NCI-H2171 (cell line): ENCODE measurements at places on chromosomes 7 and 10.

DNA sequence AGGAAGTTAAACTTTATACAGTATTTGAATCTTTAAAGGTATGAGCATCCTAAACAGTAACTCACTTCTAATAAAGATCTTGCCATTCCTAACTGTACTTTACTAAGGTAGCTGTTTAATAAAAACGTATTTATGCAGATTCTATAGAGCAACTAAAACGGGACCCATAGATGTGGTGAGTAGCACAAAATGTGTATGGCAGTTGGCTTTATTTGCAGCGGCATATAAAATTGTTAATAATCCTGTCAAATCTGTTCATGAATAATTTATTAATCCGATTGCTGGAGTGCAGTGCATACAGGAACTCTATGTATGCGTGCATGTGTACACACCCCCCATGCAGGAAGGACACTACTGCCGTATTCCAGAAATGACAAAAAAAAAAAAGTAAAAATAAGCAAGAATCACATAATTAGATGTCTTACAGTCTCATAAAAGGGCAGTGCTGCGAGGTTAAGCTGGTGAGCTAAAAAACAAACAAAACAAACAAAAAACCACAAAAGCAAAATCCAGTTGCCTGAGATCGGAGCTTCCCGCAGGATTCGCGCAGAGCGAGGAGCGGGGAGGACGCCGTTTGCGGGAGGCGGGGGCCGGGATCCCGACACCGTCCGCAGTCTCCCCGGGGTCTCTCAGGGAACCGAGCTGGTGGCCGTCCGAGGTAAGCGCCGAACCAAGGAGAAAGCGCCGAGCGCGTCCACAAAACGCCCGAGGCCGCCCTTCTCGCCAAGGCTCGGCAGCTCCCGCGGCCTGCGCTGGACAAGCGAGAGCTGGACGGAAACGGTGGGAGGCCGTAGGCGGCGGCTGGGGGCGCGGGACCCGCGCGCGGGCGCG is 518 bp upstream of the COMMD3 start:
- DNase-seq, result no peak

DNA sequence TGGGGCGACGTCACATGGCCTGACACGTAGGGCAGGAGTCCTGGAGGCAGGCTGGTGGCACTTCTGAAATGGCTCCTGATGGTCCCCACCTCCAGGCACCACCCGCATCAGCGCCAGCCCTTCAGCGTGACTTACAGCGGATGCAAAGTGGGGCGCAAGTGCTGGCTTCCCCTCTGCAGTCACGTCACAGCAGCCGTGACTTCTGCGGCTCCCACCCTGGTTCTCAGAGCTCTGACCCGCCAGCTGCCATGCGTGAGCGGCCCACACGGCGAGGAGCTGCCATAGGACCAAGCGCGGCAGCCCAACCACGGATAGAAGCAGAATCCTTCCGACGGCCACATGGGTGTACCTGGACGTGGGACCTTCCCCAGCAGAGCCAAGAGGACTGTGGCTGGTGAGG is 159.0 kb downstream of the ELFN1 start:
- DNase-seq, result no peak

DNA sequence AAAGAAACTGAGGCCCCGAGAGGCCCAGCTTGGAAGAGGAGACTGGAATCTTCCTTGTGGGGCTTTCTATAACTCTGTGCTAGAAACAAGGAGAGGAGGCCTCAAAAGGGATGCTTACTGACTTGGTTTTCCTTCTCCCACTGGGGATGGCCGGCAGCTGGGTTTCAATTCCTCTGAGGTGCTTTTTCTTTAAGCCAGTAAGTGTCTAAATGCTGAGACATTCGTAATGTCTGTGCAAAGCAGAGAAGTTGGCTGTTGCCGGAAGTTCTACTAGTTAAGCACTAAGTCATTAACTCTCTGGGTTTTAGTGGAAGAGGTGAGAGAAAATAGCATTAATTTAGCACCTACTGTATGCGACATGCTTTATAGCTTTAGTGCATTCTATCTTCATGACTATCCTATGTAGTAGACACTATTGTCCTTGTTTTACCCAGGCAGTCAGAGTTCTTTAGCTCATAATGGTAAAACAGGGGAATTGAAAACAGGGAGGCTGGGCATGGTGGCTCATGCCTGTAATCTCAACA is 135.2 kb downstream of the RGS10 start:
- DNase-seq, result no peak

DNA sequence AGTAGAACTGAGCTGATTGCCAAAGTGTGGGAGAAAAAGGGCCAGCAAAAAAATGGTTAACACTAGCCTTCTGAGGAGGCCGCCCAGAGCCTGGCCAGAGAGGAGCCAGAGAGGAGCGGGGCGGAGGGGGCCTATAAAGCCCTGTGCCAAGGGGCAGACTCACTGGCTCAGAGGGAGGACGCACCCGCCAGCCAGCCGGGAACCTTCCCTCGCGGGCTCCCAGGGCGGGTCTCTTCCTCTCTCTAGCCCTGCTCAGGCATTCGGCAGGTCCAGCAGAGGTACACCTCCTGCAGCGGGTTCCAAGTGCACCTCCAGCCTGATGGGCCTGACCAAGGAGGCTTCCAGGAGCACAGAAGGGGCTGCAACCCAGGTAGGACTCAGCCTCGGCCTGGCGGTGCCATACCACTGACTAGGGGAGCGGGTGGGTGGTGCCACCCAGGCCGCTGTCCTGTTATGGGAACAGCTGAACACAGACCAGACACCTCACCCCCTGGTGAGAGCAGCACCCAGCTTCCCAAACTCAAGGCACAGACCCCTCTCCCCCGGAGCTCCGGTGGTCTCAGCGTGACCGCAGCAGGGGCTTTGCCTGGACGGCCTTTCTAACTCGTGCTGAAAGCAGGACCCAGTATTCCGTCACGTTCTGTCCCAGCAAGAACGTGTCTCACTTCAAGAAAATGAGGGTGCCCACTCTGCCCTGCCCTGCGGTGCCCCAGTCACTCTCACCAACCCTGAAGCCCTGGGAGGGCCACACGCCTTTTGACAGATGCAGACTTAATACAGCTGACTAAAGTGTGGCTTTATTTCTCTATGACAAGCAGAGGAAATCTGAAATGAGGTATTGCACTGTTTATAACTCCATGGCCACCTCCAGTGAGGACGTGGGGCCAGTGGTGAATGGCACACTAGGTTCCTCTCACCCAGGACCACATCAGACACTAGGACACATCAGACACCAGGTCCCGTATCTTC is at the start of gene GPER1:
GPER1 (plus strand) TSS at position 162 of the 969 bp plus-strand sequence. CDS start 3,616 bp downstream, outside the sequence.
- no peak for DNase-seq

GRCh38 chr7:127137146-127137545 is 115.6 kb downstream of the GRM8 start:
- DNase-seq, result no peak

- no peak for DNase-seq
Measured at GRCh38 chr7:137771679-137772078, 75.1 kb downstream of the DGKI start.

DNA sequence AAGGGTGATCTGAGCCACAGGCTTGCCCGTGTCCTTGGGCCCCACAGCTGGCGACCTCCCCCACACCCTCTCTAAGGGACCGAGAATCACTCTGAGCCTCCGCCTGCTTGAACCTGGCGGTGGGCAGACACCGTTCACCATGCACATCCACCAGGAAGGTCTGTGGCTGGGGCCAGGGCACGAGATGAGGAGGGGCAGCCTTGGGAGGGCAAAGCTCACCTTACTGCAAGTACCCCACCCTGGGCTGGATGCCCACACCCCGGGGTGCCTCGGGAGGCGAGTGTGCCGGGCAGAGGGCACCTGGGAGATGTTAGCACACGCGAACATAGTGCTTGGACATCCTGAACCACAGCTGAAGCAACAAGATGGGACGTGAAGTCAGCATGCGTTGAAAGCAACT is 211.9 kb downstream of the ELFN1 start:
- no peak for DNase-seq

DNA sequence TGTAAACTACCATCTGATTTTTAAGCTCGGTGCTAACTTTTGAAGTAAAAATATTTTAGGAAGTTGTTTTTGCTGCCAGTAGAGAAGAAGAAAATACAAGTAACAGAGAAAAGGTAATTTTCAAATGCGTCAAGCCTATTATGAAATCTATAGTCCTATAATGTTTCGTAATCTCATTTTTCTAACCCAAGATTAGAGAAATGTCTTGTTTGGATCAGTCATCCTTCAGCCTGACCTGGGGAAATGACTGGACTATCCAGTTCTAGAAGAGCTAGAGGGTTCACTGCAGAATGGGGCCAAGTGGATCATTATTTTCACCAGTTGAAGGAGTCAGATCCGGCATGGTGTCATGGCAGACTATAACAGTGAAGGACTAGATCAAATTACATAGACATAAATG is 62.7 kb upstream of the FGL2 start:
- no peak for DNase-seq

DNA sequence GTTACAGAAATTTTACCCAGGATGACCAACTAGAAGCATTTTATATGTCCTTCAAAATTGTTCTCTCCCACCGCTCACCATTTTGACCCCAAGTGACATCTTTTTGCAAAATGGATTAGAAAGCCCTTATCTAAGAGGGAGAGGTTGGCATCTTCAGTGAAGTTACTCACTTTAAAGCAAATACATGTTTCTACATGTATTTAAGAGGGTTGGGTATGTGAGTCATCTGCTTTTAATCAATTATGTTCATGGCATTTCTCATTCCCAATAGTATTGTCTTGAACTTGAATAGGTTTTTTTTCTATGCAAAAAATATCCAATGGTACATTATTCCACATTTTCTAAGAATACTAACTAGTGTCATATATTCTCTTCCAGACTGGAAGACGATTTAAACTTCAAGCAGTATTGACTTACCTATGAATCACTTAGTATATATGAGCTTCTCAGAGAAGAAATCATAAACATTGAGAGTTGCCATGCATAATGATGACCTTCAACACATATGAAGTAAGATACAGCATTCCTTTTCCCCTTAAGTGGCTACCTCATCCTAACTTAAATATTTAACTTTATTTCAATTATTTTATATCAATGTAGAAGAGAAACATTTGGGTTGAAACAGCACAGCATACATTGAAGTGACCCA is 132.8 kb downstream of the POLR1F start:
- no peak for DNase-seq

DNA sequence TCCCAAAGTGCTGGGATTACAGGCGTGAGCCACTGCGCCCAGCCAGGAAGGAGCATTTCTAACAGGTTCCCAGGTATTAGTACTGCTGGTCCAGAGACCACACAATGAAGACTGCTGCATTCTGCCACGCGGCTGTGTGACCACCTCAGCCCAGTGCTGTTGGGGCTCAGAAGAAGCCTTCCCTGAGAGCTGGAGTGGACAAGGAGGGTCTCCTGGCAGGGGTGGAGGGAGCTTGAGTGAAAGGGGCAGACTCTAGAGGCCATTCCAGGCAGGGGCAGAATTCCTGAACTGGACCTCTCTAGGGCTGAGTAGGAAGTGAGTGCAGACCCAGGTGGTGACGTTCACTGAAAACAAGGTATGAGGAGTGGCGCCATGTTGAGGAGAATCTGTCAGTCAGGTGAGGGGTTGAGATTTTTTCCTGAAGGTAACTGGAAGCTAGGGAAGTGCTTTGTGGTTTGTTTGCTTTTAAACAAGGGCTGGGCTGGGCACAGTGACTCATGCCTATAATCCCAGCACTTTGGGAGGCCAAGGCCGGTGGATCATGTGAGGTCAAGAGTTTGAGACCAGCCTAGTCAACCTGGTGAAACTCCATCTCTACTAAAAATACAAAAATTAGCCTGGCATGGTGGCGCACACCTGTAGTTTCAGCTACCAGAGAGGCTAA is 67.6 kb downstream of the TACC2 start:
- no peak for DNase-seq

DNA sequence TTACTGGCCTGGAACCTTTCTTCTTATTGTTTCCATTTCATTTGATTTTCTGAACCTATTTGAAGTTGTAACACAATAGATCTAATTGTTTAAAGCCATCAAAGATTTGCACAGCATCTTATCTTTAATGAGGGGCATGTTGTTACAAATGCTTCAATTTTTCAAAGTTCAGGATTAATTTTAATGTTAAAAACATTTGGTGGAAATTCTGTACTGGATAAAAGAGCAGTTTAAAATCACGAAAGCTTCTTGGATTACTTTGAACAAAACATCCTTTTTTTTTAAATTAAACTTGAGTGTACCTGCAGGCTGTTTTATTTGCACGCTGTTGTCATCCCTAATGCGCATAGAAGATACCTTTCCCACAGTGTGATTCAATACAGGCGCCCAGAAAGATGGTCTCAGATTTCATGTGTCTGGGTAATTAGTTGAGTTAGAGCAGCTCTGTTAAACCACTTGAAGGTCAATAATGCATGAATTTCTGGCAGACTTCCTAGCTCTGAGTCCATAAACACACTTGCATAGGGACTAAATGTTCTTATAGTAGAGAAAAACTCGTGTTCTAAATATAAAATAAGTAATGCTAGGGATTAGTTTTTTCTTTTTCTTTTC is 29.3 kb upstream of the DDX50 start:
- peak; percentile 88 for DNase-seq

- no peak for DNase-seq
Measured at GRCh38 chr7:97499204-97499603, 232.7 kb upstream of the TAC1 start.

- no peak for DNase-seq
Measured at GRCh38 chr7:17989546-17989945, 38.1 kb downstream of the PRPS1L1 start.

DNA sequence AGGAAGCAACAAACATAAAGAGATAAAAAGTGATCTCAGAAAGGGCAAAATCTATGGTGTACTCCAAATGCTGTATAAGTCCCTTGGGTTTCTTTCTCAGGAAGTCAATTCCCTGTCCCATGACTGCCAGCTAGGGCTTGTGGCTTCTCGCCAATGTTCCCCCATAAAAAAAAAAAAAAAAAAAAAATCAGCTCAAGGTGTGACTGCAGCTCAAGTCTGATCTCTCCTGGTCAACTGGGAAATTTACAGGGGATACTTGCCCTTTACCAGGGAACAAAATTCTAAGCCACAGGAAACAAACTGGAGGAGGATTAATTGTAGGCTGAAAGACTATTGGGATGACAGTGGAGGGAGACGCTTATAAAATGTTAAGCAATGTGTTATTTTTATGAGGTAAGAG is 76.0 kb downstream of the PCGF5 start:
- peak; percentile 20 for DNase-seq

DNA sequence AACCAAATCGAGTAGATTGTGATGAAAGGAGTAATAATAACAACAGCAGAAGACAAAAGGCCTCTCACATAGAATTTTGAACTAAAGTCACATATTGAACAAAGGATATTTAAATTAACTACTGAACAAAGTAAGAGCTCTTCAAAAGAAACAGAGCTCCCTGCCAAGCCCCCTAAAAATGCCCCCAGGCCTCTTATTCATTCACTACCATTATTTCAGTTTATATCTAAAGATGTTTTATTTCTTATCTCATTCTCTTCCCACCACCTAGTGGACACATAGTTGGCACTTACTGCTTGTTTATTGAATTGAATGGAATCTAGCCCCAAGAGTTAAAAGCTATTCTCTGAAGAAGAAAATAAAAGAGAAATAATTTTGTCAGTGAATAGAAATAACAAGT is 37.4 kb downstream of the VCL start:
- no peak for DNase-seq

DNA sequence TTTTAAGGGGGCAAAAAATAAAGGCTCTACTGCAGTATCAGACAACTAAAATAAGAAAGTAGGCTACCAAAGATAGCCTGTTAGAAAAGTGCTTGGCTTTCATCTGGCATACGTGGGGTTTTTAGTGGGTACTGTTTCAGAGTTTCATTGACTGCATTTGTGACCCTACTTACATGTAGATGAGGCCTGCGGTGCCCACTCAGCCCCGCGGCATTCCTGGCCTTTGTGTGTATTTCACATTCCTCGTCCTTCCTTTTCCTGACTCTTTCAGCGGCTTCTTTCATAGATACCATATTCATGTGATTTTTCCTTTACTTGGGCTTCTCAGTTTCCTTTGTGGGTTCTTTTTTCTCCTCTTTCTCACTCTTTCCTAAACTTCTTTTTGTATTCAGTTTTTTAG is 50.7 kb downstream of the UBE3C start:
- DNase-seq, result no peak

GRCh38 chr10:100748231-100749058 is 3.1 kb downstream of the PAX2 start:
- DNase-seq, result no peak
